Stimulated activated CD8-positive, alpha-beta memory T cell treated with anti-CD3 and anti-CD28 coated beads, Interleukin-2, amount 100 ng/mL, for 1 hour (primary cell): ENCODE measurements at places on chromosomes 6 and 20.

DNA sequence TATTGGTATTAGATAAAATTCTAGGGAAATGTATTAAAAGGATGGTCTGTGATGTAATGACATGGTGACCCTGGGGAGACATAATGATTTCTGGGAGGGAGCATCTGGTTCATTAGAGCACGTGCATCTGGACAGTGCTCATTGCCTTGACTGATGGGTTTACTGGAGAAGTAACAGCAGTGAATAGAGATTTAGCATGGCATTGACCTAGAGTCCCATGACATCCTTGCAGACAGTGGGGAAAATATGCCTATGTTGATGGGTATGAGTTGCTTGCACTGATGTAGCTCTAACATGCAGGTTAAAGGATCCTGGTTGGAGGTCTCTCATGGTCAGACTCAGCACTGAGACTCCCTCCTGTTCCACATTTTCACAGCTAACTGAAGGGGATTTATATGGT, 164.1 kb upstream of the OLIG3 start:
- no peak for DNase-seq

DNA sequence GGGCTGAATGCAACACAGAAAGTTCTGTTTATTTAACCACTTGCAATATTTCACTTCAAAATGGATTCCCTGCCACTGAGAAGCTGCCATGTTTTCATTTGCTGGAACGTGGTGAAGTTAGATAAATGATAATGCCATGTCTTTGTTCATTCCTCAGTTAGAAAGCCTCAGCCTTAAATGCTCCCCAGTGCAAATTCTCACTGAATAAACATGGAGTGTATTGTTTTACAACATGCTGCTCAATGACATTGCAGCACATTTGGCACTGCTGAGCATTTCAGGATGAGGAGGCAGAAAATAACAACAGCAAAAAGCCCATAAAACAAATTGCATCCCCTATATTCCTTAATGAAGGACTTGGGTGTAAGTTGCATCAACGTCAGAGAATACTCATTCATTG, 913.8 kb upstream of the FLRT3 start:
- no peak for DNase-seq

- no peak for DNase-seq
Observed at GRCh38 chr6:159249128-159249527, 79.9 kb downstream of the FNDC1 start.

DNA sequence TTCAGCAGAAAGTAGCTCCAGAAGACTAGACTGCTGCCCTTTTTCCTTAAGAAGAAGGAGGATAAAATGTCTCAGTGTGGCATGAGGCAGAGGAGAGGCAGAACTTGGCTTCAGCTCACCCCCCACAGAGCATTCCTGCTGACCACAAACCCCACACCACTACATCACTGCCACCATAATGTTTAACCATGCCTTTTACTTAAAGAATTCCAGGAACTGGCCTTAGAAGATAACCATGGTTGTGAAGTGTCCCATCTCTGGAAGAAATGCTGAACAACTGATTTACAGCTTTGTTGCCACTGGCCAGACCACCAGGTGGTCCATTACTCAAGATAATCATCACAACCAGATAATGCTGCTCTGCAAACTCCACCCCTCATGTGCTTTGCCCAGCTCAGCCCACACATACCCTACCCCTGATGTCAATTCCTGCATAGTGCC, 154.1 kb downstream of the CD24 start:
- DNase-seq: no peak

- DNase-seq: no peak
Observed at GRCh38 chr6:71509191-71510005, 220.8 kb downstream of the OGFRL1 start.
